Foreskin fibroblast (primary cell): ENCODE measurements at places on chromosomes 11 and 22.

DNA sequence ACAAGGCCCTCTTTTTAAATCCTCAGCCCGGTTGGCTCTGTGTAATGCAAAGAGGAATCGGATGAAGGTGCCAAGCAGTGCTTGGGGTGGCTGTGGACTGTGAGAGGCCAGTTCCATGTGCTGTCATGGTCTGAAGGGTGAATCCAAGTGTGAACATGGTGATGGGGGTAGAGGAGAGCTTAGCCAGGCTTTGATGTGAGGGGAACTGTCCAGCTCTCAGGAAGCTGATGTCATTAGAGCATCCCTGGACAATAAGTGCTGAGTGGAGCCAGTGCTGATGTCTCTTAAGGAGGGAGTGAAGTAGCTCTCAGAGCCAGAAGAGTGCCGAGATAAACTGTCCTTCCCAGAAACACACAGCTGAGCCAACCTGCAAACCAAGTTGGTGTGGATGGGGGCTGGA, 53.6 kb downstream of the NAV2 start:
- no peak for DNase-seq

DNA sequence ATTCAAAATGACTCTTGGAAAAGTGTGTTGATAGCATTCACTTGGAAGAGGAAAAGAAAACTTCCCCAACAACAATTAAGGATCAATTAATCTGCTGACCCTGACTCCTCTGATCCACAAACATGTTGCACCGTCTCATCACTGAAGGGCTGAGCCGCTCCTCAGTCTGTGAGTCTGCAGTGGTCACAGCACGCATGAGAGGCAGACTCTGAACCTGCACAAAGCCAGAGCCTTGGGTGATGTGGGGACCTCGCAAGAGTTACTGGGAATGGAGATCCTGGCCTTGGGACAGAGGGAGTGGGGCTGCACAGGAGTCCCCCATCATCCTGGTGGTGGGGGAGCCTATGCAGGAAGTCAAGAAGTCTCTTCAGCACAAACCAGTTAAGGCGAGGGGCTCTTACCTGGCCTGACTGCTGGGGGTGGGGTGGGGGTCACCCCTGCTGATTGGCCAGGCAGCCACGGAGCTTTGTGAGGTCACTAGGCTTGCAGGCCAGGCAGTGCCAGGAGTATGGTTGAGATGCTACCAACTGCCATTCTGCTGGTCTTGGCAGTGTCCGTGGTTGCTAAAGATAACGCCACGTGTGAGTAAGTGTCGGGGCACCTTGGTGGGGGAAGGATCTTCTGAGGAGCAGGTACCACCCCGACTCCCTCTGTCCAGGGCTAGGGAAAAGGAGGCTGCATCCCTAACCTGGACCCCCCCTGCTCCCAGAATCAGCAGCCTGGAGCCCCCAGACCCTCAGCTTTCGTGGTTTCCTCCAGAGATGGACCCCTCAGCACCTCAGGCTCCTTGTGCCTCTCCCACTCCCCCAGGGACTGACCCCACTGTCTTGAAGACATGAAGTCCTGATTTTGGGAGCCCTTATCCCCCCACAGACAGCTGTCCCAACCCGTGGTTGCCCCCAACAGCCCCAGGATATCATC, at the start of gene ACR:
ACR (plus strand) TSS at position 477 of the 921 bp plus-strand sequence; CDS start at position 509, 32 bp downstream.
- no peak for DNase-seq

- DNase-seq: no peak
Observed at GRCh38 chr11:116510166-116510565, 262.6 kb downstream of the BUD13 start.

GRCh38 chr22:47626428-47627390, 864.3 kb downstream of the TBC1D22A start:
- DNase-seq: no peak

DNA sequence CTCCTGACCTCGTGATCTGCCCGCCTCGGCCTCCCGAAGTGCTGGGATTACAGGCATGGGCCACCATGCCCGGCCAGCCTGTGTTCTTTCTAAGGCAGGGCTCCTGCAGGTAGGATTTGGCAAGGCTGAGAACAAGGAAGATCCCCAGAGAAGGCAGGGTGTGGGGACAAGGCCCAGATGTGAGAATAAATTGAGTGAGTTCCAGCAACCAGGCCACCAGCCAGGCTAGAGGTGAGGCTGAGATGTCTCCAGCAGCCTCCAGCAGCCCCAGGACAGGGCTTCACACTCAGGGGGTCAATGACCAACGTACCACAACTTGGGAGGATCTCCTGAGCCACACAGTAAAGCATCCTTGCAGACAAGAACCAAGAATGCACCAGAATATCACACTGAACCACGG, 75.1 kb downstream of the BUD13 start:
- no peak for DNase-seq

DNA sequence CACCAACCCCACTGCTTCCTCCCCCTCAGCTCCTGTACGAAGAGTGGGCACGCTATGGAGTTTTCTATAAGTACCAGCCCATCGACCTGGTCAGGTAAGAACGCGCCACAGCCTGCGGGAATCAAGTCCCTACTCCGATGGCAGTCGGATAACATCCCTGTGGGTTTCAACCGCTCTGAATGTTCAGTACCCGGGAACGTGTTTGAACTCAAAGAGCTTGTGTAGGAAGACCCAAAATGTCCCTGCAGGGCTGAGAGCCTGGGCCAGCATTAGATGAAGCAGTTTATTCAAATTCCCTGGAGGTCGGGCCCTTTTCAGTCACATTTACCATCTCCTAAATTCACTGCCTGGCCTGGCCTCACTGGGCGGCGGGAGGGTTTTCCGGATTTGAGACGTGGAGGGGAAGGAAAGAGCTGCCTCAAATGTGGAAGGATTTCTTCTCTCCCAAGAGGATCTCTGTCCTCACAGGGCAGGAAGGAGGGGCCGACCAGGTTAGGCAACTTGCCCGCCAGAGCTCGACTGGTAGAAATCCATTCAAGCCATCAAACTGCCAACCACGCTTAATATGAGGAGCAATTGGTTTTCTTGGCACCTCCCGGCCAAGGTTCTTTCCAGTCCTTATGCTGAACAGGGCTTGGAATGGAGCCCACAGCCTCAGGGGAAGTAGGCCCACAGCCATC, 46.3 kb downstream of the ANO1 start:
- DNase-seq: no peak

- DNase-seq: no peak
Observed at GRCh38 chr11:18314784-18315523, 7.0 kb downstream of the HPS5 start.

DNA sequence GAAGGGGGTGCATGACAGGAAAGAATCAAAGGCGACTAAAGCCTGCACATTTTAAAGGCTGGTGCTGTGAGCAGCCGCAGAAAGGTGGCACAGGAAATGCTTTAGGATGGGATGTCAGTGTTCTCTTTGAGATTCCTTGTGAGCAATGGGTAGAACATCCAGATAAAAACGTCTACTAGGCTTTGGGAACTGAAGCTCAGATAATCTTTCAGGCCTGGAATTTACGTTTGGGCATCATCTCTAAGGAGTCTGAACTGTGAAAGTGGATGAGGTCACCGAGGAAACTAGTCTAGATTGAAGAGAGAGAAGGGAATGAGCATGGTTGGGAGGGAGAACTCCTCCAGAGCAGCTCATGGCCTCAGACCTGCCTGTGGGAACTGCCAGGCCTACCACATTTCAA, 65.7 kb downstream of the FLI1 start:
- DNase-seq: peak; percentile 19

DNA sequence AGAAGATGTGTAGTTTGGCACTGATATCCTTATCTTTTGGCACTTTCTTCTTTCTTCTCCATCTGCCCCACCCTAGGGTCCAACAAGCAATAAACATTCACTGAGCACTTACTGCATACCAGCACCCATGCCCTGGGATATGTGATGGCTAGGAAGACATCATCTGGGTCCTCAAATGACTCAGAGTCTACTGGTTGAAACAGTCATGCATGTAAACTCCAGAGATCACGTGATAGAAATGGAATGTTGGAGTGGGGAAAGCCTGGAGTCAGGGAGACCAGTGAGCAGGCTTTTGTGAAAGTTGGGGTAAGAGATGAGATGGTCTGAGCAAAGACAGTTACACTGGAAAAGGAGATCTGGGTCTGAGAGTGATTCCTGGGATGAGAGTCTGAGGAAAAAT, 724.9 kb upstream of the TENM4 start:
- DNase-seq: no peak

DNA sequence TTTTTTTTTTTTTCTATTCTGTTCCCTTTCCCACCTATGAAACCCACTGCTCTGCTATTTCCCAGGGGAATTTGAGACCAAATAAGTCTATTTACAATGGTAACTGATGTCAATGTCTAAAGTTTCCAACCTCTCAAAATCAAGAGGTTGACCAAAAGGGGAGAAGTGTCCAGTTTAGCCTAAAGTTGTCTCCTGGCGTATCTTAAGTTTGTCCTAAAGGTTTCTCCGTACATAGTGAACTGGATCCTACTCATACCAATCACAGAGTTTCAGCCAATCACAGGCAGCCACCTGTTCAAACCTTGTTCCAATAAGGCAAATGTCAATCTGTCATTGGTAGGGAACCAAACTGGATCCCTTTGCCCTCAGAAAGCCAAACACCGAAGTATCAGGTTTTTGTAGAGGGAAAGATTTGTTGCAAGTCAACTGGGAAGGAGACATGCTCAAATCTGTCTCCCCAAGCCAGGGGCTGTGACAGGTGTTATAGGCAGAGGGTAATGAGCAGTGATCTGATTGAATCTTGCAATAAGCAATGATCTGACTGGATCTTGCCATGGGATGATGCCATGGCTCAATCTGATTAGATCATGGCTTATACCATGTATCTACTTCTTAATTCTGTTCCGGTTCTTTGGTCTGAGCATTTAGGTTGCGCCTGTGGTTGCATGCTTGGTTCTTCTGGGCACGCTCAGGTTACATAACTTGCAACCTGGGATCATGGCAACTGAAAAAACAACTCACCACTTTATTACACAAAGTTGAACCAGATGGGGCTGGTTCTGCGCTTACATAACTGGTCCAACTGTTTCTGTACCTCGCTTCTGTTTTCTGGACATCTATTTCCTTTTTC, 1.1 kb upstream of the VPS37C start:
- peak; percentile 34 for DNase-seq

- DNase-seq: no peak
Observed at GRCh38 chr11:64711956-64712362, 11.0 kb downstream of the NRXN2 start.

GRCh38 chr11:120652705-120653335, 141.3 kb downstream of the GRIK4 start:
- DNase-seq: peak; percentile 16

DNA sequence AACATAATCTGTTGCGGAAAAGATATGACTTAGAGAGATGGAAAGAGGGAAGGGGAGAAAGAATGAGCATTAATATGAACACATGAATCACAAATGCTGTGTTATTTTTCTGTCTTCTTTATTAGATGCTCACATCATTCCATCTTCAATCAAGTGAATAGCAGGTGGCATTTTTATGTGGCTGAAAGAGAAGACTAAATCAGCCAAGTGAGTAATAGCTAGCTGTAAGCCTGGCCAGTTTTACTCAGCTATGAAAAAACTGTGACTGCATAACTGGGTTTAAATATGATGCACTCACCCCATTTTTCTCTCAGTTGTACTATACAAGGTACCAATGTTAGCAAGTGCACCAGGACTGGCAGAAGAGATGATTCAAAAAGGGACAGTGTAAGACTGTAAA, 571.1 kb downstream of the JRKL start:
- DNase-seq: no peak

GRCh38 chr11:88335284-88335683, 2.3 kb downstream of the CTSC start:
- no peak for DNase-seq

GRCh38 chr11:44767421-44767820, 40.7 kb downstream of the TSPAN18 start:
- no peak for DNase-seq

- no peak for DNase-seq
Observed at GRCh38 chr11:121654259-121654842, 201.6 kb upstream of the SORL1-AS1 start.

DNA sequence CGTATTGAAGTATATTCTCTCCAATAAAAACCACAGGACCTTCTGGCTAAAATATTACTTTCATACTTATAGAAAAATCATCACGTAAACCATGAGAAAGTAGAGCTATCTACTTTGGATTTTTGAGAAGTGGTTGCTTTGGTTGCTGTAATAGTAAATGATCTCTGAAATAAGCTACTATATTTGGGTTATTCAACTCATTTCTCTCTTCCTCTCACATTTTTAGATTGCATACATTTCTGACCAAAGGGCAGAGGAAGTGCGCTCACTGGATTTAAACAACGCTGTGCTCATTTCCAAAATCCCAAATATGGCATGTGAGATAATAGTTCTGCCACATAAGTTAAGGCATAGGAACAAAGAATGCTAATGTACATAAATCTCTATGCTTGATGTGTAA, 357.0 kb downstream of the LRRC4C start:
- DNase-seq: no peak

DNA sequence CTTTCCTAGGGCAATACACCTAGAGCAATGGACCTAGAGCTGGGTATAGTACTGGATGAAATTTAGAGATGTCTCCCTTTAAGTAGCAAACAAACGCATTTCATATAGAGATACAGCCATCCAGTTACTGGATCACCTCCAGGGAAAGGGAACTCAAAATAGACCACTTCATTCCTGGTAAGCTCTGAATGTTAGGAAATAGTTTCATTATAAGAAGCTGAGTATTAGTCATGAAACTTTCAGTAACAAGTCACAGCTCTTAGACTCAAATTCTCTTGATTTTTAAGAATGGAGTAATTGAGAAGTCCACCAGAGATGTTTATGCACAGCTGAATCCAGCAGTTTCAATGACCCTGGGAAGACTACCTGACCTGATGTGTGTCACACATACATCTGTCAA, 221.9 kb downstream of the FAM76B start:
- peak; percentile 76 for DNase-seq

DNA sequence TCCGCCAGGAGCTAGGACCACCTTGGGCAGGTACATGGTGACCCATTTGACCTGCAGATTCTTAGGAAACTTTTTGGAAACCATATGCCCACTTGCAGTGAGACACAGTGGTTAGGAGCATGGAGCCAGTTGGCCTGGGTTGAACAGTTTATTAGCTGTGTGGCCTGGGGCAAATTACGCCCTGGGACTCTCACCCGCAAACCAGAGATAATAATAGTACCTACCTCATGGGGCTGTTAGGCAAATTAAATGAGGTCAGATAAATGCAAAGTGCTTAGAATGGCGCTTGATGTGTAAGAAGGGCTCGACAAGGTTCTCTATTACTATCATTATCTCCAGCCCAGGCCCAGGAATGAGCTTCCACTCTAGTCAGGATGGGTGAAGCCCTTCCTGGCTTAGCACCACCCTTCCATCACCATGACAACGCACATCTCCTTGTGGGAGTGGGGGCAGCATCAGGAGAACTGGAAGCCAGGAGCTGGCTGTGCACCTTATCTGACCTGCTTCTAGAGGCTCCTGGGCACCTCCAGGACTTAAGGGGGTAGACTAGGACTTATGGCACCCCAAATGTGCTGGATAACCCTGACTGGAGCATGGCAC, 5.1 kb downstream of the SYT12 start:
- DNase-seq: no peak

DNA sequence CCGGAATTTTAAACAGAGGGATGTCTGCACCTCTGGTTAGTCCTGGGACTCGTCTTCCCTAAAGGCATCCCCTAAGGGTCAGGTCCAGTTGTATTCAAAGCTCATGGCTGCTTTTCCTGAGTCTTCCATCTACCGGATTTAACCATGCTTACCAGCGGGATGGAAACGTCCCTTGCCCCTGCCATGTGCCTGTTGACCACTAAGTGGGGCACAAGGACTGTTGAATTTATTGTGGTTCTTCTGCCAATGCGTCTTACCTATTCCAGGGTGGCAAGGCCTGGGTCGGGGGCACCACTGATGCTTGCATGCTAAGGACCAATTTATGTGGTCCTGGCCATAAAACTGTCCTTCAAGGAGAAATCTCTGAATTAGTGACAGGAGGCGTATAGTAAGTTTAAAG, 25.6 kb downstream of the ANKRD42 start:
- no peak for DNase-seq

GRCh38 chr22:30027169-30027568, 53.1 kb upstream of the HORMAD2 start:
- no peak for DNase-seq
